ENCODE measurements at places on chromosomes 5 and 9.

GRCh38 chr9:135809166-135809565 is 98.2 kb downstream of the CAMSAP1 start:
- DNase-seq, result no peak

DNA sequence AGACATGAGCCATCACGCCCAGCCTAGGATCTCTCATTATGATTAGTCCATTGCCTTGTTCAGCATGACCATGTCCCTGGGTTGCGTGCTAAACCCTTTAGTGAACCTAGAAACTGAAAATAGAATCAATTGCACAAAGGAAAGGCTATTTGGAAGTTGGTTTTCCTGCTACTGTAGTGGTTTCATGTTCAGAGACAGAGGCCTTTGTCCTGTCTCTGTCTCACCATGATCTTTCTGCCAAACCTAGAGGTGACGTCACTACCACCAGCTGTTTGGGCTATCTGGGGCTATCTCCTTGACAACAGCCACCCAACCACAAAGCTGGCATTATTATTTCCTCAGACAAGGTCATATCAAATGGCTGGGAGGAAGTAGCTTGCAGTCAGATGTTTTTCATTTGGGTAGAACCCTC is 4.0 kb upstream of the CDK5RAP2 start:
- DNase-seq, result no peak

- no peak for DNase-seq
Measured at GRCh38 chr9:24502206-24502937, 43.3 kb downstream of the IZUMO3 start.

GRCh38 chr9:127642082-127642740 is 30.1 kb downstream of the STXBP1 start:
- no peak for DNase-seq

- no peak for DNase-seq
Measured at GRCh38 chr5:36443941-36444340, 142.2 kb upstream of the RANBP3L start.

- DNase-seq, result no peak
Measured at GRCh38 chr9:69297300-69297980, 27.6 kb upstream of the ENTREP1 start.

Data from stimulated activated CD8-positive, alpha-beta memory T cell treated with anti-CD3 and anti-CD28 coated beads, Interleukin-15, amount 100 ng/mL, for 24 hours (primary cell).